Osteocyte (in vitro differentiated cells): ENCODE measurements at places on chromosomes 4 and X.

GRCh38 chrX:97326456-97326855 lies 442.7 kb downstream of the RPA4 start:
- no peak for DNase-seq

GRCh38 chr4:185654965-185655554 lies 119.8 kb upstream of the PDLIM3 start:
- no peak for DNase-seq

GRCh38 chr4:6682862-6683590 lies 10.7 kb upstream of the S100P start:
- DNase-seq: no peak

DNA sequence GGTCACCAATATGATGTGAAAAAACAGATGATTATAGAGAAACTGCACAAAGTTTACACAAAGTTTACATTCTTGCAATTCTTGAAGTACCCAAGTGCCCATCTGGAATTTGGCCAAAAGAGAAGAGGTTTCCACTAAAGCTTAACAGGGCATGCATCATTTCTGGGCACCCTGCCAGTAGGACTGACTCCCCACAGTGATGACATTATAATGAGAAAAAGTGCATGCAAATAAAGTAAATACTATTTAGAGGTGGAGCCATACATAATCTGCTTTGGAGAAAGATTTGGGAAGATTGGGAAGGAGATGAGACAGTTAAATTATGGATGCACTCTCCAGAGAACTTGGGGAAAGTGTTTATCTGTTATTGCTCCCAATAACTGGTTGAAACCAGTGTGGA lies 93.7 kb upstream of the TRPC3 start:
- peak; percentile 93 for DNase-seq

DNA sequence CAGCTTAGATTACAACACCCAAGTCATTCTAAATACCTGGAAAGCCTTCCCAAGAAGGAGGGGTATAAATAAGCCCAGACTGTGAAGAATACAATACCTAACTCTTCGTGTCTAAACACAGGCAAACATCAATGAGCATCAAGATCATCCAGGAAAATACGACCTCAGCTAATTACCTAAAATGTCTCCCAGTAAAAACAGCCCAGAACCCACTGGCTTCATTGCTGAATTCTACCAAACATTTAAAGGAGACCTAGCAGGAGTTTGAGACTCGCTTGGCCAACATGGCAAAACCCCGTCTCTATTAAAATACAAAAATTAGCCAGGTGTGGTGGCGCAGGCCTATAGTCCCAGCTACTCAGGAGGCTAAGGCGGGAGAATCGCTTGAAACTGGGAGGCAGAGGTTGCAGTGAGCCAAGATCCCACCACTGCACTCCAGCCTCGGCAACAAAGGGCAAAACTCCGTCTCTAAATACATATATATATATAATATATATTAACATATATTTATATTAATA lies 19.1 kb upstream of the HSFX4 start:
- no peak for DNase-seq

GRCh38 chr4:185112104-185112503 lies 31.0 kb upstream of the SLC25A4 start:
- DNase-seq: no peak

DNA sequence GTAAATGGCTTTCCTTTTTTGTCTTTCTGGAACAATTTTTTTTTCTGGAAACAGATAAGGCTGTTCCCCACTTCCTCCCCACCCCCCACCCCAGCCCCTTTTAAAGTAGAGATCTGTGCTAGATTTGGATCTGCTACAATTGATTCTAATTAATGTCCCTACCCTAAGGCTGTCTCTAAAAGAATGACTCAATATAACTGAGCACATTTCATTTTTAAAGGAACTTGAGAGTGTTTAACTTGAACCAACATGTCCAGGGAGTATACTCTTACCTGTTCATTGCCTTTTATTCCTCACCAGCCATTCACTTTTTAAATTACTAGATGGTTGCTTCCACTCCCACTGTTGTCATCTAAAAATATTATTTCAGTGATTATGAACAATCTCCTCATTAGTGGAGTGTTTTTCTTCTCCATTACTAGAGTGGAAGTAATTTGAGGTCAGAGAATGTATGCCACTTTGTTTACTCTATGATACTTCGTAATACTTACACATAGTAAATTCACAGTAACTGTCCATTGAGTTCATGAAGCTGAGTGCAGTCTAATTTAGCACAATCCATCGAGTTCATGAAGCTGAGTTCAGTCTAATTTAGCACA lies 14.1 kb upstream of the CNOT6L start:
- no peak for DNase-seq

DNA sequence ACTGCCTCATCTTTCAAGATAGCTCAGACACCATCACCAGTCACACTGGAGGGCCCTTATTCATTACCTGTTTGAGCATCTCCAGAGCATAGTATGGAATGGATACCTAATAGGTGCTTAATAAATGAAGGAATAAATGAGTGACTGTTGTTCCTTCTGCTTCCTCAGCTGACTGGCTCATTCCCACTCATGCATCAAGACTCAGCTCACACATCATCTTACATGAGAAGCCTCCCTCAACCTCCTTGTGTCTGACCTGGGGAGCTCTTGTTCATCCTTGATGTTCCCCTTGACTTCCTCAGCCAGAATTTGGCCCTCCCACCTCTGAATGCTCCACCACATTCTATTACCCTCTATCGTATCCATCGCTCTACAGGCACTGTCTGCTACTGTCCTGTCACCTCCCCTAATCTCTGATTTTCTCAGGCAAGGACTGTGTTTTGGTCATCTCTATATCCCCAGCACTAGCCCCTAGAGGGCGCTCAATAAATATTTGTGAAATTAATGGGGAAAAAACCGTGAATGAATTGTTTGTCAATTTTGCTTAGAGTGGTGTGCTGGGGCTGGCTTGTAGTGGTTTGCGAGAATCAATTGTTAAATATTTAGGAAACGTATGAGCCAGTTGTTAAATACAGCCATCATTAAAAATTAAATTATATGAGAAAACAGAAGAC lies 88.3 kb downstream of the NHSL2 start:
- DNase-seq: peak; percentile 60

DNA sequence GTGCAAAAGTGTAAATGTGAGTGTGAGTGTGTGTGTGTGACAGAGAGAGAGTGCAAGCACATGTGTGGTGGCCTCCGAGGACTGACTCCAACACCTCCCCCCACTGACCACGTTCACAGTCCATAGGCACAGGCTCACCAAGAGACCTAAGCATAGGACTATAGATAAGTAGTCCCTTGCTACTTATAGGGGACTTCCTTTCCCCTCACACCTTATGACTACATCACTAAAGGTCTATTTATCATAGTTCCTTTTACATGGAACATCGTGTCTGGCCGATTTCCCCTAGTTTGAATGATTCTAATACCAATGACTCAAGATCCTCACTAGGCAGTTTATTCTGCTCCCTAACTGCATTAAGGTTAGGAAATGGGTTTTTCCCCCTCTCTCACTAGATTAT lies 17.8 kb downstream of the FRMPD3 start:
- no peak for DNase-seq

GRCh38 chrX:39830414-39830813 lies 267.3 kb downstream of the BCOR start:
- no peak for DNase-seq
